ENCODE measurements at places on chromosomes 16 and 17. TPM values are rescaled to one million over a fixed set of nuclear protein-coding genes. Genes with fewer than 3 reads are reported as not detected.

Gene TP53TG3B
- not detected for total RNA-seq

GRCh38 chr16:1152651-1153259, at the start of gene CACNA1H:
Gene CACNA1H, plus strand, starts transcription at chr16:1153106. Its CDS starts 632 bp downstream, at chr16:1153738.
- DNase-seq: peak; percentile 22

DNA sequence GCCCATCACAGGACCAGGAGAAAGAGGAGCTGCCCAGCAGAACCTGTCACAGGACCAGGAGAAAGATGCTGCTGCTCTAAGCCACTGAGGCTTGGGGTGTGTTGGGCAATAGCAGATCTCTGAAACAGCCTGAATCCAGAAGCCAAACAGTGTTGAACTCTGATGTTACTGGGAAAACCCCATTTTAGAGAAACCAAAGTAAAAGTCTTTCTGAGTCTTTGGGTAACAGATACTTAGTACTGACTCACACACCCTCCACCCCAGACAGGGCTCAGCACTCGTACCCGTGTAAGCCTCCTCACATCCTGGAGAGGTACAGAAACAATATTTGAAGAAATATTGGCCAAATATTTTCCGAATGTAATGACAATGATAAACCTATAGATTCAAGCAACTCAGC, 82.8 kb upstream of the GNG13 start:
- DNase-seq: no peak

Gene SMIM5
- not detected for total RNA-seq

DNA sequence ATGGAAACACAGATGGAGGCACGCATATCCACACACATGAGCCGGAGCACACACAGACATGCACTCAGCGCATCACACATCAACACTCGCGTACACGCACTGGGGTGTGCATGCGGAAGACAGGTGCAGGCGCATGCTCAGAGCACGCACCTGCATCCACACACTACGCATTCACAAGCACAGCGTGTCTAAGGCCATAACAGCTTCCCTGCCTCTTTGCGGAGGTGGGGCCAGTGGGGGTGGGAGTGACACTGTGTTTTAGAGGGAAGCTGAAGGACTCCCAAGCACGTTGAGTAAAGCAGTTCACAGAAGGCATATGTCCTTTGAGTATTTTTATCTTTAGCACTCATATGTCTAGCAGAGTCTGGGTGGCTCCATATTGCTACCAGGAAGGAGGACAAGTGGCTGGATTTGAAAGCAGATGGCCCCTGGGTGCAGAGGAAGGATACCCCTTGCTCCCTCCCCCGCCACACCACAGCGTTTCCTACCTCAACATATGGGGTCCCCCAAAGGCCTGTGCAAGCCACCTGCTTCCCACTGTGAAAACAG, 68.6 kb upstream of the TOB1 start:
- DNase-seq: no peak

GRCh38 chr16:89710709-89711564, 9.4 kb upstream of the SPATA2L start:
- no peak for DNase-seq

DNA sequence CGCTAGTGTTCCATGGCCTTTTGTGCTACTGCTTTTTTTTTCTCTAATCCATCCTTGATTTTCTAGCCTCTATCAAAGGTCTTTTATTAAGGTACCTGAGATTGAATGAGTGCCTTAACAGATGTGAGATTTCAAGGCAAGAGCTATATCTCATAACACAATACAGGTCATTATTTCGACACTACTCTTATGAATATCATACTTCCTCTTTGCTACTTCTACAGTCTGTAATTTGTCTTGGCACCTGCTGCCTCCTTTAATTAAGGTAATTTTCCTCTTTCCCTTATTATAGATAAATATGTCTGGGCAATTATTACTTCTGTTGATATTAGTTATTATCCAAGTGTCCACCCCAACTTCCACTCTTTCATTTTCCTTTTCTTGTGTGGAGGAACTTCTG, 5.3 kb downstream of the KRT28 start:
- DNase-seq: no peak

DNA sequence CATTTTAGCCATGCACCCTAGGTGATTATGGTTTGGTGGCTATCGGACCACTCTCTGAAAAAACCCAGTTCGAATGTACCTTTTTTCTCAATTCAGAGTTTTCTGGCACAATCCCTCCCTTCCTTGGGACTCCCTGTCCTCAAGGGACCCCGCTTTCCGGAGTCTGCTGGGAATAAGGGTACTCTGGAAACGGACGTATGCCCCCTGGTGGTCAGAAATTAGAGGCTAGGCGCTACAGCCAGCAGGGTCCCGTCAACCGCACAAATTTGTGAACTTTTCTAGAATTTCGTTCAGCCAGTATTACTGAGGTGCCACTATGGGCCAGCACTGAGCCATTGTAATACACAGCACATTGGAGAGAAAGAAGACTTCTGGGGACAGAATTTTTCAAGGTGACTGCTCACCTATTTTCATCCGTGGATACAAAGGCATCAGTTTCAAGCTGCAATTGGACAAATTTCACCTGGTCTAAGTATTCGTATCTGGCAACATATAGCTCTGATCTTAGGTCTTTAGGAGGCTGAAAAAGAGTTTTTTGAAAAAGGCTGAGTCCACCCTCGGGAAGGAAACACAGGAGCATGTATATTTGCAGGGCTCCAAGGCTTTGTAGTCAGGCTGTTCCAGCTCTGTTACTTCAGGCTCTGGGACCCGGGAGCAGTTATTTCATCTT, 27.1 kb upstream of the CRYBA1 start:
- peak; percentile 88 for DNase-seq

DNA sequence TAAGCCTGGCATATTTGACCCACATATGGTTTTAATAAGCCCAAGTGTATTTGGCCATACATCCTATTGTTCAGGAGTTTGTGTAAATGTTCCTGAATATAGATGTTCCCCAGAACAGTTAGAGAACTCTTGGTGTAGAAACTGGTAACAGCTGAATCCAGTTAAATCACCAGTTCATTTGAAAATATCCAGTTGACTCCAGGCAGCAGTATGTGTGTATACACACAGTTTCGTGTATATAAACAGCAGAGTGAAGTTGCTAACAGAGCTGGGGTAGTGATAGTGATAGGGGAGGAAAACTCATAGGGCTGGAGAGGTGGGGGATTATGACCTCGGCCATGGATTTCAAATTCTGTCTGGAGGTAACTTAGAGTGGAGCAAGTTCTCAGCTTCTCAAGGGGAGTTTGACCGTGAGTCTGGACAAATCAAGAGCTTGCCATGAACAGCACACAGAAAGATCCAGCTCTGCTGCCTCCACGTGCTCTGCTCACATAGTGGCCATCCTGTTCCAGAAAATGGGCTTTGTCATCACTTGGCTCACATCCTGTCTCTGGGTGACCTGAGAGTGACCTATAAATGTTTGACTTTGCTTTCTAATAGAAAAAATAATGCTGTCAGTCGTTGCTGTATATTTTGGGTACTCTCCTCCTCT, 30.6 kb upstream of the MMD start:
- DNase-seq: peak; percentile 12

Gene ZFP3
- 0.19 TPM for total RNA-seq

Gene KCNH6
- not detected for total RNA-seq

Measured in SK-MEL-5 (cell line).